Kidney tubule cell (primary cell): ENCODE measurements at places on chromosomes 3 and 15.

GRCh38 chr3:12155264-12155663 lies 3.4 kb downstream of the TIMP4 start:
- DNase-seq: no peak

DNA sequence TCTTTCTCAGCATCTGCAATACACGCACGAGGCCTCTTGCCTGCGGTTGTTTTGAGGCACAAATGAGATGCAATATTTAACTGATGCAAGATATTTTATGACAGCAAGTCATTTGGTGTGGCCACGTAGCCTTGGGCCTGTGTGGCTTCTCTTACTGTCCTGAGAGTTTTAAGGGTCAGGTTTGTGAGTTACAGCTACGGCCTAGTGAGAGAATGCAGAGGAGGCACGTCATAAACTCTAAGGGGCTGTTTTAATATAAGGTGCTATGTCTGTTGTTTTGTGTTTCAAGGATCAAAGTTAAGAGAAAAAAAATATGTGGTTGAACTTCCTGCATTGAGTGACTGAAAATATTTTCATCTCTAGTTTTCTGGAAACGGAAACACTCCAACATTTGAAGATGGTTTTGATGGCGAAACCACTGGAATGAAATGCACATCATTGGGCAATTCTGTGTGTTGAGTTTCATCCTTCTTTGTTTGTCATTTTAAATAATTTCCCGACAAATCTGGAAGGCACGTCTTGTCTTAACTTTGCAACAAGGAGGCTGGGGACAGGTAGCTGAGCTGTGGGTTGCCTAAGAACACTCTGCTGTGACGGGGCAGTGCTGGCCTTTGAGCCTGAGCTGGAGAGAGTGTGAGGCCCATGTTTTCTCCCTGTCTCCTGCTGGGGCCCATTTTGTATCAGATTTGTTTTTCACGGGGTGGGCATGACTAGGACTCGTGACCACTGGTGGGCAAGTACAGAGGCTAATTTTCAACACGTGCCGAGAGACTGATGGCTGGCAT lies 5.1 kb downstream of the APBA2 start:
- DNase-seq: no peak

DNA sequence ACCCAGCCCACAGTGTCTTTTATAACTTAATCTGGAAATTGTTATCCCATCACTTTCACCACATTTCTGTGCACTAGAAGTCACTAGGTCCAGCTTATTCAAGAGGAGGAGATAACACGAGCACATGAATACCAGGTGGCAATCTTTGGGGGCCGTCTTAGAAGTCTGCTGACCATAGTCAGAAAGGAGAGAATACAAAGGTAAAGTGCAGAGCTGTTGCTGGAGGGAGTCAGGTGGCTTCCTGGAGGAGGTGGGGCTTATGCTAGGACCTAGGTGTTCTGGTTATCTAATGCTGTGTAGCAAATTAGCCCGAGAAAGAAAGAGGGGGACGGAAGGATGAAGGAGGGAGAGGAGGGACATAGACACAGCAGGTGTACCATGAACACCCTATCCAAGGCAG lies 46.5 kb downstream of the SLC6A20 start:
- no peak for DNase-seq

GRCh38 chr3:111809186-111809585 lies 49.9 kb upstream of the PHLDB2 start:
- peak; percentile 23 for DNase-seq

DNA sequence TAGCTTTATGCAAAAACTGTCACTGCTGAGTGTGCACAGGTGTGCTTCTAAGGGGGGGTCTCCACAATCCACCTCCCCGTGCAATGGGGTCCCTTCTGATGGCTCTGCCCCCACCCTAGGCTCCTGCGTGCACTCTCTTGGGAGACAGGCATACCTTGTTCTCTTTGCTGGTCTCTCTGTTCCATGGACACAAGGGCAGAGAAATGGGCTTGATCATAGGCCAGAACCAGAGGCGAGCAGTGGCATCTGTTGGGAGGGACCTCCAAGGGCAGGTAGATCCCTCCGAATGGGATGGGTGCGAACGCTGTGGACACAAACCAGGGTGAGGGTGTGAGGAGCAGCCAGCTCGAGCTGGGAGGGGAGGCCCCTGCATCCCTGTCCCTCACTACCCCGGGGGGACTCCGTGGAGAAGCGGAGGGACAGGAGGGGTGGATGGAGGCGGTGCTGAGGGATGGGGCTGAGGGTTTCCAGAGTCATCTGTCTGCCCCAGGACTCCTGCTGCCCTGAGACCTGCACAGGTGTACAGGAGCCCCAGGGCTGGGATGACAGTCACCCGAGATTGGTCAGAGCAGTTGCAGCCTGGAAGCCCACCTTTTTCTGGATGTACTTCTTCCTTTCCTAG lies 175.0 kb downstream of the KLF13 start:
- DNase-seq: no peak

GRCh38 chr3:5140230-5140621 lies 18.1 kb downstream of the ARL8B start:
- peak; percentile 53 for DNase-seq

GRCh38 chr3:146590521-146590920 lies 14.6 kb downstream of the PLSCR5 start:
- DNase-seq: no peak

GRCh38 chr15:58064082-58064979 lies 1.2 kb downstream of the ALDH1A2 start:
- peak; percentile 7 for DNase-seq

DNA sequence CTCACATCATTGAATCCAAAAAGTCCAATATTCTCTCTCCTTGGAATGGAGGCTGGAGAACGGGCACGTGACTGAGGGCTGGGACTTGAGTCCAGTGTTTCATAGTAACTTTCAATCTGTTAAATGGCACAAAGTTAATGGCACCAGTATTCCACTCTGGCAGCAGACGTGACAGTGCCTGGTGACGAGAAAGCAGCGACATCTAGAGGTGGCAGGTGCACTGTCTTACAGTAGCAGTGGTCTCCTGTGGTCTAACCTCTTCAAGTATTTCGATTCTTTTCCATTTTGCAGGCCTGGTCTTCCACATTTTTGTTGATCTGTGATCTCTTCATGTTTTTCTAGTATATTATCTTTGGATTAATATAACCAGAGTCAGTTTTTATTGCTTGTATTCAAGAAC lies 107.1 kb downstream of the OXSM start:
- DNase-seq: peak; percentile 26

DNA sequence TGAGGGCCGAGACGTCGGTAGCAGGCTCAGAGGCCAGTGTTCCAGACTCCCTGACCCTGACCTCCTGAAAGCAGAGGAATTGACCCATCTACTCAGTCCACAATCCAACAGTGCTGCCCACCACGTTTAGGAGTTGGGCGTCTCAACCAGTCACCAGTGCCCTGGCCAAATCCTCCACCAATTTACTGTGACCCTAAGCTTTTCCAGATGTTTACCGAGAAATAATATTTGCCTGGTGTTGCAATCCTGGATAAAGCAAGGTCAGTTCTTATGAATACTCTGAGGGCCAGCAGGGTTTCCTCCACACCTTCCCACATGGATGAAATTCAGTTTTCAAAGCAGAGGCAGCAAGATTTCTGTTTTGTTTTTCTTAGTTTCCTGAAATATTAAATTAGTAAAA lies 7.5 kb upstream of the APOD start:
- no peak for DNase-seq
